ENCODE measurements at places on chromosomes 5 and 9. TPM values are rescaled to one million over a fixed set of nuclear protein-coding genes. Genes with fewer than 3 reads are reported as not detected.

ADAMTS19 gene
- 0.34 TPM for total RNA-seq

DNA sequence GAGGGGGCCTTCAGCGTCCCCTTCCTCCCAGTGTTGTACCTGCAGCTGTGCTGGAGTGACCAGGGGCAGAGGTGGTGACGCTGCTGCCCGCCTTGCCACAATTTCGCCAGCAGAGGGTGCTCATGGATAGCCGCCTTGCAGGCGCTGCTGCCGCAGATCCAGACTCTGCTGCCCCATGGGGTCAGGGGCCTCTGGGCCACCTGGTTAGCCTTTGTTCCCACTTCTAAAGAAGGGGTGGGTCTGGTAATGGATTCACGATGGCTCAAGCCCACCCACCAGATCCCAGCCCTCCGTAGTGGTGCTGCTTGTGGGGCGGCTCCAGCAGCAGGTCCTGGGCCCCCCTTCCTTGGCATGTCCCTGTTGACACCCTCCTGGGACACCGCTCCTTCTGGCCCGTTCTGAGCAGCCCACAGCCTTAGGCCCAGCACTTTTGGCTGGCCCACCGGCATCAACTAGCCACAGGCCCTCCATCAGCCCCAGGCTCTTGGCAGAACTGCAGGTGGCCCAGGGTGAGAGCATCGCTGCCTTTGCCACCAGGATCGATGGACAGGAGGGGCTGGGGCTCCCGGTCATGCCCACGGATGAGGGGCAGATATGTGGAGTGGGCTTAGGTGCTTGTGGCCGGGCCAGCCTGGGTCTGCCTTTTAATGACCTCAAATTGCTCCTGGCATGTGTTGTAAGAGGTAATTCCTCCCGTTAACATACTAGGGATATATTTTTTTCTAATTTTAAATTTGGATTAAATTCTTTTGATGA, 57.2 kb downstream of the COL5A1 start:
- DNase-seq: no peak

SLC34A3 gene
- not detected for total RNA-seq

DNA sequence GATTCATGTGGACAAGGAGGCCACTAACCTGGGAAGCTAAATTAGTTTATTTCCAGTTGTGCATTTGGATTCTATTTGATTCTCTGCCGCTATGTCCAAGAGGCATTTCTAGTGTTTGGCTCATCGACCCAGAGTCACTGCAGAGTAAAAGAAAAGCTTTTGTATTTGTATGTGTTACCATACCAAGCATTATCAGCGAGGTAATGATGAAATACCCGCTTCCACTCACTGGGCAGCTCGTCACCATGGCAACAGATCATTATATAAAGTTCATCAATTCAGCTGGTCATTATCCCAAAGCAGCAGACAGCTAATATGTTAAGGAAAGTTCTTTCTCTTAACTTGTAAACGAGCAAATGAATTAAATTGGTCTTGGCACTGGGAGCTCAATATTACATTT, 380.3 kb downstream of the SEMA5A start:
- no peak for DNase-seq

DNA sequence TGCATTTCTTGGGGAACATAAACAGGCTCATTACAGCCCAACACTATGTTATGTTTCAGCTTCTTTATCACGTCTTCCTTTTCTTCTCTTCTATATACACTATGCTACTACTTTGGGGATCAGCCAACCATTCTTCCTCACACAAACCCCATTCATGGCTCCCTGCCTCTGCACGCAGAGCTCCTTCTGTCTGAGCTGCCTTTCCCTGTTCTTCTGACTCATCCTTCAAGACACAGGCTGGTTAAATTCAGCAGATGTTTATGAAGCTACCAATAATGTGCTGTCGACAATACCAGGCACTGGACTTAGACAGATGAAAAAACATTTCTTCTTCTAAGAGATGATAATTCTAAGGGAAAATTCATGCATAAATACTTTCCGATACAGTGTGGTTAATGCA, 102.5 kb upstream of the TXNDC8 start:
- DNase-seq: peak; percentile 49

EGFL7 gene
- total RNA-seq: 14.7 TPM

- no peak for DNase-seq
Observed at GRCh38 chr5:171978016-171978415, 28.4 kb downstream of the FBXW11 start.

- DNase-seq: peak; percentile 54
Observed at GRCh38 chr9:12774861-12775678, at the start of gene LURAP1L. TSS of gene LURAP1L (plus strand) at chr9:12775020. CDS start at chr9:12775716, 696 bp downstream.

- peak; percentile 5 for DNase-seq
Observed at GRCh38 chr9:385818-386398, 171.2 kb downstream of the DOCK8 start.

DNA sequence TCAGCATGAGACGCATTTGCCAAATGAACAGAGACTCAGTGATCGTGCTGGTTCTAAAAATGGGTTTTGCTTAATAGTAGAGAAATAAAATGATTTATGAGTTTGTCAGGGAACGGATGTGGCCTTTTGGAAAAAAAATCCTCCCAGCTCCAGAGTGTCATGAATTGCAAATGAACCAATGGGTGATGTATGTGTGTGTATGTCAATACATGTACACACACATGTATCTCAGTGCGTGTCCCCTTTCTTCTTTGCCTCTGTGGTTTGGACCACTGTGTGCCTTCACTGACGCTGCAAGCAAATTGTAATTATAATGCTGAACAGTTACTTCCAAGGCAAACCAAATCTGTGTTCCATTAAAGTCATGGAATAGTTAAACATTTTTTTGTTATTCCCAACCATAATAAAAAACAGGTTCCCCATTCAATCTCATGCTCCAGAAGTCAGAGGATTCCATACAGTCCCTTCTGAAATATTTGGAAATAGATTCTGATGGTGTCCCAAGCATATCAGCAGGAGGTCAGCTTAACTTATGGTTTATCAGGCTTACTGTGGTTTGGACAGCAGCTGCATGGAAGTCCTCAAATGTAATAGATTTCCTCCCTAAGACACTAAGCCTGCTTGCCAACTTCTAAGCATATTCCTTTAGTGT, 630.5 kb downstream of the ACTL7B start:
- no peak for DNase-seq

DNA sequence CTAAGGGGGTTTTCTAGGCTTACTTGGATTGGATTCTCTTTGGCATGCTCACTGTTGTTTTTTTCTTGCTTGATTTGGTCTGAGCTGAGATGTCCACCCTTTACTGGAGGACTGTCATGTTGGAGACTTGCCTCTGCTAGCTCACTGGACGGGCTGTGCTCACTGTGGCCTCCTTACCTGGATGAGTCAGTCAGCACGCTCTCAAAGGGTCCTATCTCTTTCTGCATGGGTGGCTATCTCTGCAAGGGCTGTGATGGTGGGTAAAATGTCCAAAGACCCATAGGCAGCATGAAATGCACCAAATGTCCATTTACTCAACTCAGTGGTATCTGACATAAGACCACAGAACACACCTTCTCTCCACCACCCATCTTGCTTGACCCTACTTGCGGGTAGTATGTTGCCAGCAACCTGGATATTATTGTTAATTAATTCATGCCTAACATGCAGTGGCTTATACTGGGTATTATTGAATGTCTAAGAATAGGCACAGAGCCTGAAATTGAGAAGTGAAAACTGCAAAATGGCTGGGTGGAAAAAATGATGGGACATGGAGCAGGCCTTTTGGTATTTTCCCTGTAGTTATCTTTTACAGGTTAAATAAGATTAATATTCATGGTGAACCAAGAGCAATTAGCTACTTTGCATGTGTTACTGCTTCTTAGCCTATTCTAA, 68.9 kb upstream of the TLE1 start:
- no peak for DNase-seq

DNA sequence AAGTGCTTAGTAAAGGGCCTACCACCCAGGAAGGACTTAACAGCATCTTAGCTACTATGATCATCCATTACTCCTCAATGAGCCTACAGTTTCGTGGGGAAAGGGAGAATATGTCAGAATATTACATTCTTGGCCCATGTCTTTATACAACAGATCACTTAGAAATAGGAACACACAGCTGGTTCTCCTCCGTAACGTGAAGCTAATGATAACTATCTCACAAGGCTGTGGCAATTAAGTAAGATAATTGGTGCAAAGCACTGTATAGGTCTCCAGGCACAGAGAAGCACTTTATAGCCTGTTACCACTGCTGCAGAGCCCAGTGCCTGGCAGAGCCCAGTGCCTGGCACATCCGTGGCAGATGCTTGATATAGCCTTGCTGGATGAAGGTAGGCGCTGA, 347.6 kb downstream of the SLIT3 start:
- DNase-seq: no peak

- DNase-seq: peak; percentile 88
Observed at GRCh38 chr5:143200781-143201398, 202.6 kb downstream of the NR3C1 start.

DNA sequence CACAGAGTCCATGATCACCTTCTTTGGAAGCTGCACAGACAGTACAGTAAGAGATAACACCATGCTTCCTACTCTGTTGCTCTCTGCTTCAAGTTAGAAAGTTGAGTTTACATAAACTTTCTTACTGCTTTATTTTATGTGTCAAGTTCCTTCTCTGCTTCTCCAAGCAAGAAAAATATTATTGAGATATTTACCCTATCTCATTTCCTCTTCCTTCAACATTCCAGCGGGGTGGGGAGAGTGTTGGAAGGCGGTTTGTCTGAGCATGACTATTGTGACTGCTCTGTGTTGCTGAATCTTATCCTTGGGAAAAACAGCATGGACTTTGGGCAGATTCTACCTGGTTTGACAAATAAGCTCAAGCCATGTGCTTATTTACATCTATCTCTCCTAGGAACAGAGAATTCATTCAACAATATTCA, 66.9 kb upstream of the EPB41L4A start:
- no peak for DNase-seq

GRCh38 chr5:149387982-149388381, 8.9 kb upstream of the IL17B start:
- DNase-seq: no peak

GRCh38 chr5:160259341-160259740, 30.0 kb downstream of the FABP6 start:
- no peak for DNase-seq

DNA sequence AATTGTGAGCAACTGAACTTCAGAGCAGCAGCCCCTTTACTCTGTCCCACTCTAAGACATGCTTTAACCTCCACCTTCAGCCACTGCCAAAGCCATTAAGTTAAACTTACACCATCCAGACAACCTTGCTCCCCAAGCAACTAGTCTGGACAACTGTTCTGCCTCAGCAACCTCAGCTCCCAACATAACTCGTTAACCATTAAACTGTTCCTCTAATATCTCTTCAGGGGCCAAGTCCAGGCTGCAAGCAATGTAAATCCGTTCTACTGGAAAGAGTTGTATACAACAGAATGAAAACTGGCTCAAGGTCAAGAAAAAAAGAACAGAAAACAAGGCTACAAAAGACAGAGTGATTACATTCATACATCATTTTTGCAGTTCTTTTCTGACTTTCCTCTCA, 131.7 kb upstream of the TARS1 start:
- peak; percentile 2 for DNase-seq

GRCh38 chr5:67816456-67816855, 399.1 kb upstream of the PIK3R1 start:
- no peak for DNase-seq

ARSI gene
- total RNA-seq: 4.7 TPM

DNA sequence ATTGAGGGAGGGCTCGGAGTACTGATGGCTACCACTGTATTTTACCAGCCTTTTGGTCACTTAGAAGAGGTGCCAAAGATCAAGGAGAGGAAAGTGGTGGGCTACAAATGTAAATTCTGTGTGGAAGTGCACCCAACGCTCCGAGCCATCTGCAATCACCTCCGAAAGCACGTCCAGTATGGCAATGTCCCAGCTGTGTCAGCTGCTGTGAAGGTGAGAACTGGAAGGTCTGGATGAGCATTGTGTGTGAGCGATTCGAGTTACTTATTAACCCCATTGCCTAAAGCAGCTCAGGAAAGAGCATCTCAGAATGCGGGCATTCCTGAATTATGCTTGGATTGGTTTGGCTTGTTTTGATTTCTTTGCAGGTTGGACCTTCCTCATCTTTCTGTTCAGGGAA, 67.5 kb downstream of the ZNF462 start:
- DNase-seq: no peak

DNA sequence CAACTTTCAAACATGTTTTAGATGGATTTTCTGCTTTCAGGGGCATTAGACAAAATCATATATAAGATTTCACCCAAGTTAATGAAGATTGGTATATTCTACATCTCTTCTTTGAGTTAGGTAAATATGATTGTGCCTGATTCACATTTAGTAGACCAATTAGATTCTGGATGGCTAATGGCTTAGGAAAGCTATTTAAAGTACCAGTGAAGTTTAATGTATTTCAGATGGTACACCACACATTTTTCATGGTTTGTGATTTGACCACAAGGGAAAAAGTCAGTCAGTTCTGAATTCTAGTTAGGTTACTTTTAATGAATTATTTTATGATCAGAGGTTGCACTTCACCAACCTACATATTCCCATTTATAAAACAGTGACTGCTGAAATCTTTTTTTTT, 409.7 kb downstream of the ADGRV1 start:
- DNase-seq: no peak

DNA sequence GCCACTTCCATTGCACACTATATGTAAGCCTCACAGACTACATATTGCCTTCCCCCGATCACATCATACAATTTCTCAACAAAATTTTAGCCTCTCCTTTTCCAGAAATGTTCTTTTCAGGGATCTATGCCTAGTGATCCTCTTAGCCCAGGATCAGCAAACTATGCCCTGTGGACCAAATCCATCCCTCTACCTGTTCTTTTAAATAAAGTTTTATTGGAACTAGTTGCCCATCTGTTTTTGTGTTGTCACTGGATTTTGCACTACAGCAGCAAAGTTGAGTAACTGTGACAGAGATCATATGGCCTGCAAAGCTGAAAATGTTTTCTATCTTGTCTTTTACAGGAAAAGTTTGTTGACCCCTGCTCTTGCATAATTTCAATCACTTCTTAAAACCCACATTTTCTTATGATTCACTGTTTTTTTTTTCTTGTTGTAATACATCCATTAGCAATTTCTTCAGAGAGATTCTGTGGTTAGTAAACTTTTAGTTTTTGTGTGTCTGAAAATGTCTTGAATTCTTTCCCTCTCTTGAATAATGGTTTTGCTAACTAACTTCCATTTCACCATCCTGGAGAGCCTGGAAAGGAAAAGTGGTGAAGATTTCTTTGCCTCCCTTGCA, 7.1 kb downstream of the TXNDC8 start:
- DNase-seq: no peak

DNA sequence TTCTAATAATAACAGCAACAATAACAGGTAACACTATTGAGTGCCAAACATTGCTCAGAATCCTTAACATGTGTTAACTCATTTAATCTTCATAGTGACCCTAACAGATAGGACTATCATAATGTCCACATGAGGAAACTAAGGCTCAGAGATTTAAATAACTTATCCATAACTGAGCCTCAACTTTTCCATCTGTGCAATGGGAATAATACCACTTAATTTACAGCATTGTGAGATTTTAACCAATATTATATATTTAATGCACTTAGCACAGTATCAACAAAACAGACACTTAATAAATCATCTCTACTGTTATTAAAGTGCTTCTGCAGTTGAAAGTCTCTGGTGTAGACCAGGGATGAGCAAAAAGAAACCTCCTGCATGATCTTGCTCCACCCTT, 28.2 kb downstream of the TTC39B start:
- no peak for DNase-seq

FOXD4L6 gene
- not detected for total RNA-seq
